ENCODE measurements at places on chromosomes 2 and 18. TPM values are rescaled to one million over a fixed set of nuclear protein-coding genes. Genes with fewer than 3 reads are reported as not detected.
A peak's percentile ranks its signal among the peaks of the same experiment; 100 is the strongest.

DNA sequence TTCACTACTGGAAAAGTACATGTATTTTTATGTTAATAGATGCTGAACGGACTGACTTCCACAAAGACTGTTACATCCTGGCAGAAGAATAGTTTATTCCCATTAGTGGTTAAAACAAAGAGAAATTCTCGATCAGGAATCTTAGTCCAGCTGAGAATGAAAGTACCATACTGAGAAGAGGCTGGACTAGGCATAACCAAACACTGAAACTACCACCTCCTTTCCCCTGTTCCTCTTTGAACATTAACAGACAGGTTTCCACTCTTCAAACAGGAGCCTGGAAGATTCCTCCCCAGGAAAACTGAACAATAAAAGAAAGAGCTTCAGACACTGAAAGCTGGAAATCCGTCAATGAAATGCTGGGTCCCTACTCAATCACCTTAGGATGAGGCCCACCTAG is 25.8 kb downstream of the LDAH start:
- DNase-seq: no peak

DNA sequence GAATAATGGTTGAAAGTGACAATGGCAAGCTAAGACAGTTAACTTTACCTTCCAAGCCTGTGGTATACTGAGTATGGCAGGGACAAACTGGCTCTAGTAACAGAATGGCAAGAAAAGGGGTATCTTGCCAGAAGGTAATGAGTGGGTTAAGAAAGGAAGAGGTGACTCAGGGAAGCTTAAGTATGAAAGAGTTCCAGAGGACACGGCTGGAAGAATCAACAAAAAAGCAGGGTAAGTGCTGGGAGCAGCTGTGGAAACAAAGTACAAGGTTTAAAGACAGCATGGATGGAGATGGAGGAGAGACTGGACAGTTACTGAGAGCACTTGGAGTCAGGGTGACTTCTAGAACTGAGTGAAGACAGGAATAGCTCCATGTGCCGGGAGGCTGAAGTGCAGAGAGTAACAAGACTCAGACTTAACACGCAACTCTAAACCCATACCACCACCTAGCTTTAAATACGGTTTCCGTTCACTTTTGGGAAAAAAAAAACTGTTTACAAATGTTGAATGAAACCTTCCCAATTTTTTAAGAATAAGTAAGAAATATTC is 69.0 kb downstream of the REV1 start:
- DNase-seq: no peak

DNA sequence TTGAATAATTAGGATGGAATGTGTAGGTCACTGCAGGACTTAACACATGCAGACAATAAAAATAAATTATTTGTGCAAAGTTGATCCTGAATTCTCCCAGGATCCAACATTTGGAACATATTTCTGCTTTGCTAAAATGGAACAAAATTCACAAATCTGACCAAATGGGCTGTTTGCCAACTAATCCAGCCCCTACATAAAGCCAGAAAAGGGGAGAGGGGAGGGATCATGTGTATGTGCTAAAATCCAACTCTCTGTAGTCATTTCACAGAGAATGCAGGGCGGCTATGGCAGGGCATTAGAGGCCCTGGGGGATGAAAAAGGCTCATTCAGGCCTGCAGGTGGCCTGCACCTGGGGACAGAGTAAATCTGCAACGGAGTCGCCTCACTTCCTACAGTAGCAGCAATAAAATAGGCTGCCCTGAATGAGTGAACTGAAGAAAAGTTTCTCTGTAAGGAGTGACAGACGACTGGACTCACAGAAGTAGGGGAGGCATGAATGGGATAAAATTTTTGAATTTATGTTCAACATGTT is 4.0 kb upstream of the ZFP36L2 start:
- no peak for DNase-seq

DNA sequence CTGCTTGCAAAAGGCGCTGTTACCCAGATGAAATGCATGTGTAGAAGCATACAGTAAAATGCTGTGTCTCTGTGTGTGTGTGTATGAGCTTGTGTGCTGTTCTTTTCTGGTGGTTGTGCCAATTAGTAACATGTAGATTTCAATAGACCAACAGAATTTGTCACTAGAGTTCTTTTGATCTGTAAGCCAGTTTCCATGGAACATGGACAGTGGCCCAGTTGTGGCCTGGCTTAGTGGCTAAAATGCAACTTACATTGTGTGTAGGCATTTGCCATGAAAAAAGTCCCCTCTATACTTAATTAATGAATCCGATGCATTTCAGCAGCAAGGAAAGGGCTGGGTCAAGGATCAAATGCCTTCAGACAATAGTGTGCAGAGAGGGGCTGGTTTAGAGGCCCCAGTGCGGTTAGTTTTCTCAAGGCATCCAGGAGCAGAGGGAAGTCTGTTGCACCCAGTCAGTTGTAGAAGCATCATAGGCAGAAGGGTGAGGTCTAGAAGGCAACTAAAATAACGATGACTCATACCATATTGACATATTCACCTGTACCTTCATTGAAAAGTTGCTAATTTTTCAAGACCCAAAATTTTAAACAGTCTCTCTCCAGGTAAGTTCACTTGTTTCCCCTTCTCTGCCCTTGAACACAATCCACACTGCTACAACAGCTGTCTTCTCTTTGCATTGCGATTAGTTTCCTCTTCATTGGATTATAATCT is 366.9 kb upstream of the SPRED2 start:
- DNase-seq: no peak

The RFTN2 gene
- total RNA-seq: 3.5 TPM

The APLF gene
- total RNA-seq: 6.5 TPM

The HRH4 gene
- 0.08 TPM for total RNA-seq

The CHN1 gene
- total RNA-seq: 23.8 TPM

DNA sequence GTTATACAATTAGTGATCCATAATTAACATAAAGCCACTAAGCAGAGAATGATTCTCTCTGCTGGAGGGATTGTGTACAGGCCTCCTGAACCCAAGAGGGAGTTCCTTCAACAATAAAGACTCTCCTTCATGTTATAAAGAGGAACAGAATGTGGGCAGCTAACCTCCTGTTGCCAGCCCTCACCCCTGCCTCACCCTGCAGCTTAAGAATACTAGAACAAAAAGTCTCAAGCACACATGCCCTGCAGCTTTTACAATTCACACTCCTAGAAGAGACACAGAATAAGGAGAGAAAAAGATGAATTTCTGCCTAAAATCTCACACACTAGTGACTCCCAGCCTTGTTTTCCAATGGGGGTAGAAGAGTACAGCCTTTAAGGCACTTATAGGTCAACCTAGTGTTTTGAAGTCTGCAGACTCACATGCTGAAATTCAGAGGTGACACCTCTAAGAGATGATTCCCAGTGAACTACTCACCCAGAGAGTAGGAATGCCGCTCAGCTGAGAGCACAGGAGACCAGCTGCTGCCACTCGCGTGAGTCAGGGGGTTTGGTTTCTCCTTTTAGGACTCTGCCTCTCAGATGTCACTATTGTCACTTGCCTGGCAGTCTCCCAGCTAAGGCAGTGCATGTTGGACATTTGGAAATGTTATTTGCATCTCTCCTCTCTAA is 32.5 kb upstream of the IL1RL1 start:
- no peak for DNase-seq

The ST6GAL2 gene
- 0.38 TPM for total RNA-seq

GRCh38 chr2:32902986-32903385 is 43.8 kb upstream of the LTBP1 start:
- no peak for DNase-seq

DNA sequence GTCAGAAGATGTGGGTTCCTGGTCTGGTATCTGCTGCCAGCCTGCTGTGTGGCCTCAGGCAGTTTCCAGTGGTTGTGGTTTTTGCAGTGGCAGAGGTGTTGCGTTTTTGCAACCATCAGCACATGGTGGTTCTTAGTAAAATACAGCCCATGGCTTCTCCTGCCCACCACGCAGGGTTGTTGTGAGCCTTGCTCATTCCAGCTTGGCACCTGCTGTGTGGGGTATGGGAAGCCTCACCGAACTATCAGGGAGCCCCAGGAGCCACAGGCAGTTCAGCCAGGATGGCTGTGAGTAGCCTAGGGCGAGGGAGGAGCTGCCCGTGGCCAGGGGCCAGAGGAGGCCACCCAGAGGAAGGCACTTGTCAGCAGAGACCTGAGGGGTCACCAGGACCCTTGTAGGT is 9.8 kb downstream of the ARID5A start:
- DNase-seq: no peak

DNA sequence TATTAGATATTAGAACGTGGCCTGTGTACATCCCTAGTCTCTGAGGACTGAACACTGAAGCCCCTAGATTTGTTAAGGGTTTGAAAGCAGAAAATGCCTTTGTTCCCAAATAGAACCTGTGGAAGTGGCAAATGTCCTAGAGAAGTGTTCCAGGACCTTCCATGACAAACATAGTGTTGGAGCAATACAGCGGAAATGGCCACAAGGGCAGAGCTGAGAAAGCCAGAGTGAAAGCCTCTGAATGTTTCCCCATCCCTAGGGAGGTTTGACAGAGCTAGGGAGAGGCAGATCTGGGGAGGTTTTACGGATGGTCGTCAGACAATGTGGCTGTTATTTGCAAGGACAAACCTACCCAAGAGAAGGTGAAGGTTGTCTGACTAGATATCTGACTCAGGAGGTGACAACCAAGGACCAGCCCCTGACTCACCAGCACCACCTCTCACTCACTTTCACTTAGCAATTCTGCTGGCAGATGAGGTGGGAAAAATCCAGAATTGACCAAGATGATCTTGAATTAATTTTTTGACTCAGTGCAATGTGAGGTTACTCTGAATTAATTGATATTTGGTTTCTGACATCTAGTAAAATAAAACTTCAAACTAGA is 24.1 kb downstream of the RBM43 start:
- no peak for DNase-seq

The PRKCE gene
- 20.3 TPM for total RNA-seq

- no peak for DNase-seq
Measured at GRCh38 chr2:55916473-55917049, 7.0 kb downstream of the EFEMP1 start.

GRCh38 chr2:23199115-23199918 is 185.7 kb upstream of the KLHL29 start:
- DNase-seq: no peak

The REG3A gene
- total RNA-seq: not detected

GRCh38 chr18:2223849-2224248 is 347.5 kb downstream of the METTL4 start:
- DNase-seq: no peak

DNA sequence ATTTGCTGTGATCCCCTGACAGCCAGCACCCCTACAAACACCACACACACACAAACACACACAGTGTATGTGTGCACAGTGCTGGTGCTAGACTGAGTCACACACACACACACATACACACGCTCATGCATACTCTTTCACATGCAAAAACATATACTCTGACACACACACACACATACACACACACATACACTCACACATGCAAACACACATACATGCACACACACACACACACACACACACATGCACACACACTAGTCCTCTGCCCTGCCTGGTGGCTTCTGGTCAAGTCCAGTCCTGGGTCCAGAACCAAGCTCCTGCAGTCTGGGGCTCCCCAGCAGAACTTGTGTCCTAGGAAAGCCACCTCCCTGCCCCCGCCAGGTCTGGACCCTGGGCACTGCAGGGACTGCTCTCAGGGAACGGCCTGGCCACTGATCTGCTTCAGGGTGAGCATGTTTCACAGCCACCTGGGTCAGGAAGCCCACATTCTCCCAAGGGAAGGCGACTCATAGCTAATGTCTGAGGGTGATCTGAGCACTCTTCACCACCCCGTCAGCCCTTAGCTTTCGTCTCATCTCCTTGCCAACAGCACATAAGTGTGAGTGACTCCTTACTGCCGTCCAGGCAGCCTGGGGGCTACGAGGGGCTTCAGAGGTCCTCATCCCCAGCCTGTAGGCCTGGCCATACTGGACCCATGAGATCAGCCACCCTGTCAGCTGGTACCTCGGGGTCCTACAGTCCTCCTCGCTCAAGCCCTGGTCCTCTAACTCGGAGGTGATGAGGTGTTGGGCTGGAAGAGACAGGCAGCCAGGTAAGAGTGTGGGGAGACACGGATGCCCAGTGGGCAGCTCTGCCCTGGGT is 88.1 kb downstream of the MCFD2 start:
- DNase-seq: peak; percentile 63

The MARCHF4 gene
- total RNA-seq: not detected

The EPHA4 gene
- 72.6 TPM for total RNA-seq

The FAM237A gene
- total RNA-seq: 1.9 TPM

DNA sequence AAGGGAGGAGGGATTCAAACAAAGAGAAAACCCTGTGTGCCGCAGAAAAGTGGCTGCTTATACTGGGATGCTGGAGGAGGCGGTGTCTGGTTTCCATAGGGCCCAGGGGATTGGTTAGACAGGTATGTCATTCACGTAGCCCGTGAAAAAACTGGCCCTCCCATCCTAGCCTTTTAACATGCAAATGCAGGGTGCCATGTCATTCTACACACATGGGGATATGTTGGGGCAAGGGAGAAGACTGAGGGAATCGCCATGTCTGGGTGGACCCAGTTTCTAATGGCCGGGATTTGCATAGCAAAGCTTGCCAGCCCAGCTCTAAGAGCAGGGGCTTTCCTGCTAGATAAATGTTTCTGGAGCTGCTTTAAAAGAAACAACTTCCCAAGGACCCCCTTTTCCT is 8.2 kb upstream of the RNU2-63P start:
- no peak for DNase-seq

The MAPK4 gene
- 38.2 TPM for total RNA-seq

All from cardiac septum (tissue), 1 donor.